ENCODE measurements at places on chromosomes 3 and 15.

DNA sequence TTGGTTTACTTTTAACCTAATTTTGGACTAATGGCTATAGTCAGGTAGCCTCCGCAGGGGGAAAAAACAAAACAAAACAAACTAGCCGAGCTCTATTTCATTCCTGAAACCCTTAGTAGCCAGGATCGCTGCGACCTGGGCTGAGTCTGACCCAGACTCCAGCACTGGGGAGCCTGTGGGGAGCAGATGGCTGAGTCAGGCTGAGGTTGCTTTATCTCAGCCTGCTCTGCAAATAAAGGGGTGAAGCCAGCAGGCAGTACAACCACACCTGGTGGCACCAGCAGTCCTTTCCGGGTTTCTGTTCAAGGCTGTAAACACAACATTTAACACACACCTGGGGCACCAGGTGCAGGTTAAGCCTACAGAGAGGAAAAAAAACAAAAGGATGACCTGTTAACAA is 27.3 kb downstream of the ABHD2 start:
- no peak for DNase-seq

- DNase-seq, result no peak
These were observed 11.0 kb upstream of the MEIS2 start for GRCh38 chr15:37111427-37111717.

DNA sequence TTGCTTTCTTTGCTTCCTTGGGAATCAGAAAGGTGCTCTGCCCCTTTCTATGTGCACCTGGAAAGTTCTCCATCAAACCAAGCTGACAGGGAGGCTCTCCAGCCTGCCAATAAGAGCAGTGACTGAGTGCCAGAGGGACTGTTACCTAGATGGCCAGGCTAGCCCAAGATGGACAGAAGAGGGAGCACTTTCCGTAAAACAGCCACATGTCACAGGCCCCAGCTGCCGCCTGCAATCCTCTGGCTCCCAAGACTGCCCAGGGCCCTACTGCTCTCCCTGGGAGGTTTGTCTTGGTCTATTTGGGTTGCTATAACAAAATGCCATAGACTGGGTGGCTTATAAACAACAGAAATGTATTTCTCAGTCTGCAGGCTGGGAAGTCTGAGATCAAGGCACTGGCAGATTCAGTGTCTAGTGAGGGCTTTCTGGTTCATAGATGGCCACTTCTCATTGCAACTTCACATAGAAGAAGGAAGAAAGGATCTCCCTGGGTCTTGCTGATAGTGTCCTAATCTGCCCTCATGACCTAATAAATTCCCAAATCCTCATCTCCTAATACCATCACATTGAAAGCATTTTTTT is 72.3 kb downstream of the TAMM41 start:
- peak; percentile 6 for DNase-seq

- no peak for DNase-seq
These were observed 44.3 kb downstream of the ZBTB11 start for GRCh38 chr3:101632586-101632985.

DNA sequence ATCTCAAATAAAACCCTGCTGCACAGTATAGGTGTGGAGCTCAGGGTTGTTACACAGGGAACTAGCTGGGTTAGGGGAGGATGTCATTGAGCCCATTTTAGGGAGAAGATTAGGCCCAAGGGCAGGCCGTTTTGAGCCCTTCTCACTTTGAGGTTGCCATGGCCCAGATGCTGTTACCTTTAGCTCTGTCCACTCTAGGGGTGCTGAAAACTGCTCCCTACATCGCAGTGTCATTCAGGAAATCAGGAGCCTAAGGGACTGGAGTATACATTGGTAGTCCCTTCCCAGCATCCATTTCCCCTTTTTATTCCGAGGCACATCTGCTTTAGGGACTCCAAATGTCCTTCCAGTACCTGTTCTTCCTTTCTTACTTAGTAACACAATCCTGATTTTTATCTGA is 79.0 kb upstream of the SELENOK start:
- DNase-seq, result no peak

DNA sequence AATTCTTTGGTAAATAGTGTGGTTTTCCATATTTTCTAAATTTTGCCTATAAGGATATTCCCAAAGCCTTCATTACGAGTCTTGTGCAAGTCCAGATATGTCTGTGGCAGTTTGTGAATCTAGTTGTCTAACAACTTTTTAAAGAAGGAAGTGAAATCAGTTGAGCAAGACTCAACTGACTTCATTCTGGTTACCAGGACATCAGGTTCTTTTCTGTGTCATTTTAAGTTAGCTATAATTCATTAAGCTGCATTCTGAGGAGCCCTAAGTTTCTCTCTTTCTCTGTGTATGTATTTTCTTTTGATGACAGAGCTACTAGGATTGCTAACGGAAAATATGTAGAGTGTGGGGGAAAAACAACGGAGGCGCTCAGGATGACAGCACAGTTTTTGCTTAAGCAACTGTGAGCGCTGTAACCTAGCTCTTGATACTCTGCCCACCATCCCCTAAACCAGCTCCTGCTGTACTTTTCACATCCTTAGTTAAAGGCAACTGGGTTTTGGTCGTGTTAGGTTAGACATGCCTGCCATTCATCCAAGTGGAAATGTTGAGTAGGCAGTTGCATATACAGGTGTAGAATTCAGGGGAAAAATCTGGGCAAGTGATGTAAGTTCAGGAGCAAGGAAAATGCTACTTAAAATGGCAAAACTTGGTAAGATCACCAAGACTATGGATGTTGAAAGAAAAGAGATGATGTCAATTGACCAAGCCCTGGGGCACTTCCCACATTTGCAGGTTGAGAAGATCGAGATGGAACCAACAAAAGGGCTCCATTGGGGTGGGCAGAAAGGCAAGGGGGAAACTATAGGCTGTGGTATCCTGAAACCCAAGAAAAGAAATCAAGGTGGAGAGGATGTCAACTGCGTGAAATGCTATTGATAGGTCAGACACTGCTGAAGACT is 9.2 kb downstream of the MFSD1 start:
- DNase-seq, result no peak

GRCh38 chr15:85419161-85419560 is 38.8 kb downstream of the AKAP13 start:
- DNase-seq, result no peak

GRCh38 chr15:84780492-84780891 is 32.1 kb downstream of the ZNF592 start:
- DNase-seq, result no peak

- no peak for DNase-seq
These were observed 10.0 kb downstream of the DUOX1 start for GRCh38 chr15:45139770-45140169.

DNA sequence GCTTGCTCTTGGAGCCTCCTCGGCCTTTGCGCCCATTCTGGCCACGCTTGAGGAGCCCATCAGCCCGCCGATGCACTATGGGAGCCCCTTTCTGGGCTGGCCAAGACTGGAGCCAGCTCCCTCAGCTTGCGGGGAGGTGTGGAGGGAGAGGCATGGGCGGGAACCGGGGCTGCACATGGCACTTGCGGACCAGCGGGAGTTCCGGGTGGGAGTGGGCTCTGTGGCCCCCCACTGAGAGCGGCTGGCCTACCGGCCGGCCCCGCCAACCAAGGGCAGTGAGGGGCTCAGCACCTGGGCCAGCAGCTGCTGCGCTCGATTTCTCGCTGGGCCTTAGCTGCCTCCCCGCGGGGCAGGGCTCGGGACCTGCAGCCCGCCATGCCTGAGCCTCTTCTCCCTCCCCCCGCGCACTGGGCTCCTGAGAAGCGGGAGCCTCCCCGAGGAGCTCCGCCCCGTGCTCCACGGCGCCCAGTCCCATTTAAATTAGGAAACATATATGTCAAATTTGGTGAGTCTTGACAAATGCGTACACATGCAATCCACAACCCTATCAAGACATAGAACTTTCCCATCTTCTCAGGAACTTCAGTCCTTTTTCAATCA is 97.6 kb upstream of the CNTN3 start:
- DNase-seq, result no peak
